ENCODE measurements at places on chromosomes 1 and 21.
A peak's percentile ranks its signal among the peaks of the same experiment; 100 is the strongest.

GRCh38 chr1:162627662-162628296, 4.5 kb upstream of the DDR2 start:
- no peak for DNase-seq

DNA sequence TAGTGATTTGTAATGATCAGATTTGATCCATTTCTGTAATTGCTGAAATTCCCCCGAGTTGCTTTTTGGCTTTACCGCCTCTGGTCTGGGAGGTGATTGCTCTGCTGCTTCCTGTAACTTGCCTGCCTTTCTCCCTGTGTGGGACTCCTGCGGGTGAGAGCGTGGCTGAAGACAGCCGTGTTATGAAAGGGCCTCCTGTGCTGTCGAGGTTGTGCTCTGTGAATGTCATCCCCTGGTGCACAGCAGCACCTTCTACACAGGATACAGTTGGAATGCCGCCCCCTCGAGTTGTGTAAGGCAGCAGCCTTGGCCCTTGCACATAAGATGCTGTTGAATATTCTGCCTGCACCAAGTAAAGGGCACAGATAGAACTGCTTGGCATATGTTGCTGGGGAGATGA, 5.9 kb downstream of the SOD1 start:
- peak; percentile 49 for DNase-seq

- DNase-seq = no peak
These were observed 657.9 kb downstream of the AJAP1 start for GRCh38 chr1:5312293-5312674.

GRCh38 chr1:162682013-162682419, 49.8 kb downstream of the DDR2 start:
- no peak for DNase-seq

DNA sequence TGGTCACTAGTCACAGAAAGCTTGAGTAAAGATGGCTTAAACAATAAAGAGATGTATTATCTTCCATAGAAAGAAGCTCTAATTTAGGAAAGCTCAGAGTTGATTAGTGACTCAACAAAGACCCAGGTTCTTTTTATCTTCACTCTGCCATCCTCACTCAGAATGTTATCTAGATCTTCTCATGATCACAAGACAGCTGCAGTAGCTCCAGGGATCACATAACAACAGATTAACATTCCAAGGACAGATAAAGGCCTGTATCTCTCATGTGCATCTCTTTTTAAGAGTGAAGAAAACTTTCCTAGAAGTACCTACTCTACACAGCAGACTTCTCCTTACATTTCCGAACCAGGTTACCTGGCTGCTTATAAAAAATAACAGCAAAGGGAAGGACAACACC, 368.7 kb upstream of the PROX1 start:
- no peak for DNase-seq

- no peak for DNase-seq
These were observed 39.1 kb downstream of the UROD start for GRCh38 chr1:45051005-45051772.

DNA sequence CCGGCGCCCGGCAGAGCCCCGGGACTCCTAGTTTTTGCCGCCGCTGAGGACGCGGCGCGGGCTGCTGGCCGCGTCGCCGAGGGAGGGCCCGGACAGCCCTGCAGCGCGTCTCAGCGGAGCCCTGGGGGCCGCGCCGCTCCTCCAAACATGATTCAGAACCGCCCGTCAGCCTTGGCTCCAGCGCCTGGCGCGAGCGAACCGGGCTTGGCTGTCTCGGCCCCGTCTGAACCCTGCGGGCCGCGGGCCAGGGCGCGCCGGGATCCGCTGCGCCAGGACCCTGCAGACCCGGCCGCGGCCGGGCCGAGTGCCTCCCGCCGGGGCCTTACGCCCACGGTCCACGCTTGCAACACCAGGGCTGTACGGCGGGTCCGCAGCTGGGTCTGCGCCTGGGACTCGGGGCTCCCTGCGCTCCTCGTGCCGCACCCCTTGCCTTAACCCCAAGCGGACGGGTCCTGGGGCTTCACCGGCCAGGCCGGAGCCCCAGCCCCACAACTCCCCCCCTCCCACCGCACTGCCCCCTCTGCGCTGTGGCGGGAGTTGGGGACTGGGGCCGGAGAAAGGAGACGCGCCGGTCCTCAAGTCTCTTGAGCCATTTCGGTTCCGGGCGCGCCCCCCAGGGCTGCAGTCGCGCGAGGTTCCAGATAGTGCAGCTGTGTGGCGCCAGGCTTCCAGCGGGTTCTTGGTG, 48.4 kb upstream of the CD34 start:
- DNase-seq = peak; percentile 62

GRCh38 chr1:39136638-39137037, 67.9 kb upstream of the MACF1 start:
- DNase-seq = no peak

DNA sequence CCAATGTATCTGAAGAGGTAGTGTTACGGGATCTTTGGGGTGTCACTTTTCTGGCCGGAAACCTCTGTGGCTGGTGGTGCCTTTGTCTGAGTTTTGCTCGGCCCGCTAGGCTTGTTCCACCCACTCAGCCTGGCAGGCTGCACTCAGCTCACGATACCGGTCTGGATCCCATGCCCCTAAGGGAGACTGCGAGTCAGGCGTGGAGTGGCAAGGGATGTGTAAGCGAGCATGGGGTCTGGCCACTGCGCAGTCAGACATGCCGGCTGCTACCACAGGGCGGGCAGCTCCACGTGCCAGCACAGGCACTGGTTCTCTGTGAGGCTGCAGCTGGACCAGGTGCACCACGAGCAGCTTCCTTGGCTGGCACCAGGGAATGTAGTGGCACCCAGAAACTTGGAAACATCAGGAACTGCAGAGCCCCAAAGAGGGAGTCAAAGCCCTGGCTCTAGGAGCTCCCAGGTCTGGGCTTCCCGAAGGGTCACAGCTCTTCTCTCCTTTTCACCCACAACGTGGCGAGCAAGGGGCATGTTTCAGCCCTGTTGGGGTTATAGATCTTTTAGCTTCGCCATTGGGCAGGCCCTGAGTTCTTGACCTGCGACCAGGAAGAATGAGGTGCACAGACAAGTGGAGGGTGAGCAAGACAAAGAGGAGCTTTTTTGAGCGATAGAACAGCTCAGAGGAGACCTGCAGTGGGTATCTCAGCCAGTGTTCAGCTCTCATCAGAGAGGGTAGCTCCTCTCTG, 23.8 kb upstream of the LRRC8C start:
- DNase-seq = no peak

DNA sequence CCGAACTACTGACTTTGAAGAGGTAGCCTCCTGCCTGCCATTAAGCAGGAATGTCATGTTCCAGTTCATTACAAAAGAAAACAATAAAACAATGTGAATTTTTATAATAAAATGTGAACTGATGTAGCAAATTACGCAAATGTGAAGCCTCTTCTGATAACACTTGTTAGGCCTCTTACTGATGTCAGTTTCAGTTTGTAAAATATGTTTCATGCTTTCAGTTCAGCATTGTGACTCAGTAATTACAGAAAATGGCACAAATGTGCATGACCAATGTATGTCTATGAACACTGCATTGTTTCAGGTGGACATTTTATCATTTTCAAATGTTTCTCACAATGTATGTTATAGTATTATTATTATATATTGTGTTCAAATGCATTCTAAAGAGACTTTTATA, 159.8 kb upstream of the SGIP1 start:
- no peak for DNase-seq

DNA sequence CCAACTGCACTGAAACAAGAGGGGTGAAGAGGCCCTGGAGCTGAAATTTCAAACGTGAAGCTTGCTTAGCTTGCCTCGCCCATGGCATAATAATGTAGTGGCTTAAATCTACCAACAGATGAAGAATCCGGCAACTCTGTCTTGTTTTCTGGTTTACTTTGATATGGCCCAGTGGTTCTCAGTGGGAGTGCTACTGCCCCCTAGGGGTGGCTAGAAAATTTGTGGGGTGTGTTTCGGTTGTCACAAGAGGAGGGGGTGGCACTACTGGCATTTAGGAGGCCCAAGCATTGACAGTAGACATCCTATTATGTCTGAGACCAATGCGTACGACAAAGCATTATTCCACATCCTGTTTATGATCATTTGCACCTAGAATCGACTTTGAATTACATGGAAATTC, 51.9 kb upstream of the C8B start:
- no peak for DNase-seq

GRCh38 chr1:13807209-13807608, 107.2 kb downstream of the PRDM2 start:
- no peak for DNase-seq

DNA sequence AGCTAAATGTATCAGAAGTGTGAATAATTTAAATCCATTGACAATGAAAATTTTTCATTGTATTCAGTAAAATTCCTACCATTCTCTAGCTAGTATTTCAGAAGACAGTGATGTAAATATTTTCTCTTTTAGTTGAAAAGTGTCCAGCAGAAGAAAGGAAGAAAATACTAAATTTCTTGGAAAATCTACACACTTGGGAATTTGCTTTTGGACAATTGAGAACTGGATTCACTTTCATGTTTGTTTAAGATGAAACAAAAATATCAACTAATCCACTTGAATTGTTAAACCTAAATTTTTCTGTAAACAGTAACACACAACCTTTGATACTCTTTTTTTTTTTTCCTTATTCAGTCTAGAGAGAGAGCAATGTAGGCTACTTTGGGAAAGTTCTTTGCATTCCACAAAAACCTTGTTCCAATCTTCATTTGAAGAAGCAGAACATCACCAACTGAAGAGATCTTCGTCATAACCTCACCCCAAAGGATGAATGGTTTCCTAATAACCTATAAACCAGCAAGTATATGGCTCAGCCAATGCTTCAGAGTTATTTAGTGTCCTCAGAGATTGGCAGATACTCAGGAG, 155.1 kb upstream of the GORAB start:
- DNase-seq = no peak

DNA sequence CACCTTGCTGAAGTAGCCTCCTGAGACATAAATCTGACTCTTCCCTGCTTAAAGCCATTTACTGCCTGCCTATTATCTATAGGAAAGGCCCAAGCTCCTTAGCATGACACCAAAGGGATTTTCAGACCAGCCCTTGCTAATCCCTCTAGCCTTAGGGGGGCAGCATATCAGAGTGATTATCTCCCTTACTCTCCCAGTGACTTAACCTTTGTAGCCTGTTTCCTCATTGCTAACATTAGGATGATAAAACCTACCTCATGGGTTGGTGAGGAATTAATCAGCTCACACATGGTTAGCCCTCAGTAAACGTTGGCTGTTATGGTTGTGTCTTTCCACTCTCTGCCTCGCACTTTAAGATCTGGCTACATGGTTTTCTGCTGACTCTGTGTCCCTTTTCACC, 70.1 kb downstream of the ROR1 start:
- DNase-seq = no peak

GRCh38 chr1:11062965-11063401, 3.2 kb upstream of the SRM start:
- no peak for DNase-seq

- DNase-seq = peak; percentile 93
These were observed 14.1 kb downstream of the TMEM53 start for GRCh38 chr1:44660176-44660575.

DNA sequence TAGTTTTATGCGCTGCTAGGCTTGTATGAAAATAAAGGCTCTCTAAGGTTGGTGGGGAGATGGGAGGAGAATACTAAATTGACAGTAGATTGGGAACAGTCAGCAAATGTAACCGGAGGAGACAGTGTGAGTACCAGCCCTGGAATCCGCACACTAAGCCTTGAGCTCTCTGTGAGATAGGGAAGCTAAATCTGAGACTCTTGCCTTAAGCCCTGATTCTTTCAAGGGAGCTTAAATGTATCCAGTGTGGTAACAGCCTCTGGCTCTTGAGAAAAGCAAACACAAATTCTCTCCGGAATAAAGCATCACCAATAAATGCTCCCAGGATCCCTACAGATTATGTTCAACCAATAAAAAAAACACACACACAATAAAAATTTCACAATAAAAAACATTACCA, 33.0 kb upstream of the PDPN start:
- no peak for DNase-seq

- no peak for DNase-seq
These were observed 44.1 kb downstream of the SIM2 start for GRCh38 chr21:36743008-36743407.

DNA sequence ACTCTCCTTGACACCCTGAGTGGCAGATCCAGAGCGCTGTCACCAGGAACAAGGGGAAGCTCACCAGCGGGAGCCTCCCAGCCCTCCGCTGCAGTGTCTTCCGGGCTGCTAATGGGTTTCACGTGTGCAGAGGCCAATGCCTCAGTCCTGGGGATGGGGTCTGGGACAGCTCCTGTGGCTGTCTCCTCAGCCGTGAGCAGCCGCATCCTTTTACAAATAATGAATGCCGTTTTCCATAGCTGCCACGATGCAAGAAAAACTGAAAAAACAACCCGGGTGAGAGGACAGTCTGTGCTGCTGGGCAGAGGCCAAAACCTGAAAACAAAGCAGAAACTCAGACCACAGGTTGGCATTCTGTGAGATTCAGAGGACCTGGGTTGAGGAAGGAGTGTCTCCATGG, 212.2 kb upstream of the RAB4A start:
- DNase-seq = no peak

DNA sequence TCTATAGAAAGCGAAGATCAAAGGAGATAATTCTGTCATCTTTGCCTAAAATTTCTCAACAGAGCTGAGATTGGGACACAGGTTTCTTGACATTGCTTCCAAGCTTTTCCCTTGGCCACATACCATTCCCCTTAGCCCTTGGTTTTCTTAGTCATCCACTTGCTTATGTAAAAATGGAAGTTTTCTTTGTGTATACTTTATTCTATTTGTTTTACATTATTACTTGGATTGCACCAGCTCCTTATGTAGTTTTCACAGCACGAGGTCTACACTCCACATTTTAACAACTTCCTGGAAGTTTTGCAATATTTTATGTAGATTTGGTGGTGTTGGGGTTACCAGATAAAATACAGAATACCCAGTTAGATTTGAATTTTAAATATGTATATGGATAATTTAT, 129.8 kb downstream of the PLA2G4A start:
- DNase-seq = no peak

DNA sequence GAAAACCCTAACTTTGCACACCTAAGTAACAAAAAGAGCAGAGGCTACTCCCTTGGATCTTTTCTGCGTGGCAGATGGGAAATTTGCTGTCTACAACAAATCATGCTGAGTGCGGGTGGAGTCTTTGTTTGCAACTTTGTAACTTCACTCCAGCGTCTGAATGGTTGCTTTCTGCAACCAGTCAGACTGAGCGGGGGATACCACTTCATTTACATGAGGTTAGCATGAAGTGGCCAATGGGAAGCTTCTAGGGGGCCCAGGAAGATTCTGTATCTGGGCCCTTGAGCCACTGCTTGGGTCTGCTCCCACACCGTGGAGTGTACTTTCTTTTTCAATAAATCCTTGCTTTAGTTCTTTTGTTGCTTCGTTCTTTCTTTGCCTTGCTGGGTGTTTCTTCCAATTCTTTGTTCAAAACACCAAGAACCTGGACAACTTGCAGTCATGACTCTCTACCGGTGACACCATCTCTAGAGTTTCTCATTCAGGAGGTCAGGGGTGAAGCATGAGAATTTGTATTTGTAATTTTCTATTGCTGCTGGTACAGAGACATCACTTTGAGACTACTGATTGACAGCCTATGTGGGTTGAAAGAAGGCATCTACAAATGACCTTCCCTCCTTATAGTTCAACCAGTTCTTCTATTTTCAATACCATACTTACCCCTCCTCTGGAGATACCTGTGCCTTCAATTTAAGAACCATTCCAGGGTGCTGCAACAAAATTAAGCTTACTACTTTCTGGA, 55.8 kb upstream of the RC3H1 start:
- DNase-seq = no peak

Measured in head of caudate nucleus (tissue), 42 donors.